ENCODE measurements at places on chromosomes 4 and X. TPM values are rescaled to one million over a fixed set of nuclear protein-coding genes. Genes with fewer than 3 reads are reported as not detected.

GRCh38 chr4:78763763-78764387 lies 12.3 kb upstream of the BMP2K start:
- no peaks in the 10 kb centered on the region for H3K4me1 ChIP-seq
- no peak overlapping the region for H3K27ac ChIP-seq
- DNase-seq: no peak
- H3K4me3 ChIP-seq: no peak overlapping the region
- no peaks in the 10 kb centered on the region for H3K27me3 ChIP-seq

DNA sequence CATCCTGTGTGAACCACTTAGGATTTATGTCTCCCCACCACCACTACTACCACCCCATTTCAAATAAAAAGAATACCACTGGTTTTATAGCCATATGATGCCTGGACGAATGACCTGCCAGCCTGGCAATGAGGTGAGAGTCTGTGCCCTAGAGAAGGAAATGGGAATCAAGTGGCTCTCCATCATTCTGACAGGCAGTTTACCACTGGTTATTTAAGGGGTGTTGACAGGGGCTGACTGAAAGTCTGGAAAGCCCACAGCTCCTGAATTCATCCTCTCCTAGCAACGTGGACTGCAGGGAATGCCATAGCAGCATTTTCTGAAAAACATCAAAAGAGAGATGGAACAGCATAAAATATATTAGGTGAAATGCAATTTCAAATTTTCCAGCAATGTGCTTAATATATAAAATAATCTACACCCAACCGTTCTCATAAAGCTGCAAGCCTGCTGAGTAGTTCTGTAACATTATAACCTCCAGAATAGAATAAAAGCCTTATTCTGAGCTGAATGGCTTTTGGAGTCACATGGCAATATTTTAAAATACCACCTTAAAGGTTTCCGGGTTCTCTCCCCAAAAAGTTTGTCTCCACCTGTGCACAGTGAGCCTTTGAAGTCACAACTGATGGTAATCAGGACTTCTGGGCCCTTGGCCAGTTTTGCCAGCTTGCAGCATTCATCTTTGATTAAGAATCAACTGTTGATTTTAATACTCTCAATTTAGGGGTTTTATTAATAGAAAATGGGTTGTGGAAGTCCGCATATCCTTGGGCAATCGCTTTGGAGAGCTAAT lies 121.5 kb downstream of the DCTD start:
- no peak overlapping the region for H3K27ac ChIP-seq
- DNase-seq: no peak
- no peaks in the 10 kb centered on the region for H3K27me3 ChIP-seq

- peaks cover 3% of the 10 kb centered on the region for H3K27me3 ChIP-seq
- peaks cover 7% of the 10 kb centered on the region for H3K4me1 ChIP-seq
- H3K4me3 ChIP-seq: no peak overlapping the region
- no peak overlapping the region for H3K27ac ChIP-seq
- DNase-seq: no peak
- H3K36me3 ChIP-seq: no peaks in the 10 kb centered on the region
These were observed 1.5 kb downstream of the NMU start for GRCh38 chr4:55634417-55635128.

Gene OPRPN
- not detected for polyA plus RNA-seq

Gene TRPC5OS
- not detected for polyA plus RNA-seq

Gene CTAG1B
- polyA plus RNA-seq: not detected

DNA sequence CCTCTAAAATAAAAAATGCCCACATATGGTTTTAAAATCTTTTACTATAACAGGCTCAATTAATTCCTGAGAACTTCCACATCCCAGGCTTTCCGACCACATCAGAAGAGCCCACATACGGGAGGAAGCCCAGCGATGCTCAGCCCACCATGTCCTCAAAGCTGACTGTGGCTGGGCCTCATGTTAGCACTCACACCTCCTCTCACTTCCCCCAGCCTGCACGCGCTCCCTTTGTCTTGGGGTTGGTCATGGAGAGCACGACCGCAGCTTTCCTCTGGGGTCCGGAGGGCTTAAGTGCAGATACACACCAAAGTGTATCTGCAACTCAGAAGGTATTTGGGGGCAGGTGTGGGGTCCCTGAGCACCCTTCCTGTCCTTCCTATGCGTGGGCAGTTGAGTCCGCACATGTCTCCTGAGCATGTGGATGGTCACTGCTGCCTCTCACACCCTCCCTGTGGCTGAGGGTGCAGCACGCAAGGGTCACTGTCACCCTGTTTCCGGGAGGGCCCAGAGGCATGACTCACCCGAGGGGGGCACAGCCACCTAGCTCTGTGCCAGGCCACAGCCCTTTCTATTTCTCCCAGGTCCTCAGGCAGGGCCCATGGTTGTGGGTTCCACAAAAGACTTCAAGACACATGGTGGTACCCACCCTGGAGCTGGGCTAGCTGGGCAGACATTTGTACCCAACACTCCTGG lies 21.2 kb downstream of the WDR1 start:
- H3K27ac ChIP-seq: peak overlapping the region; percentile 99
- H3K36me3 ChIP-seq: peaks cover 11% of the 10 kb centered on the region
- peaks cover 95% of the 10 kb centered on the region for H3K4me1 ChIP-seq

GRCh38 chrX:96449191-96449590 lies 235.5 kb upstream of the DIAPH2 start:
- H3K27me3 ChIP-seq: peaks cover 8% of the 10 kb centered on the region
- no peak overlapping the region for H3K27ac ChIP-seq
- no peaks in the 10 kb centered on the region for H3K4me1 ChIP-seq
- H3K4me3 ChIP-seq: no peak overlapping the region
- no peak for DNase-seq
- H3K36me3 ChIP-seq: no peaks in the 10 kb centered on the region

DNA sequence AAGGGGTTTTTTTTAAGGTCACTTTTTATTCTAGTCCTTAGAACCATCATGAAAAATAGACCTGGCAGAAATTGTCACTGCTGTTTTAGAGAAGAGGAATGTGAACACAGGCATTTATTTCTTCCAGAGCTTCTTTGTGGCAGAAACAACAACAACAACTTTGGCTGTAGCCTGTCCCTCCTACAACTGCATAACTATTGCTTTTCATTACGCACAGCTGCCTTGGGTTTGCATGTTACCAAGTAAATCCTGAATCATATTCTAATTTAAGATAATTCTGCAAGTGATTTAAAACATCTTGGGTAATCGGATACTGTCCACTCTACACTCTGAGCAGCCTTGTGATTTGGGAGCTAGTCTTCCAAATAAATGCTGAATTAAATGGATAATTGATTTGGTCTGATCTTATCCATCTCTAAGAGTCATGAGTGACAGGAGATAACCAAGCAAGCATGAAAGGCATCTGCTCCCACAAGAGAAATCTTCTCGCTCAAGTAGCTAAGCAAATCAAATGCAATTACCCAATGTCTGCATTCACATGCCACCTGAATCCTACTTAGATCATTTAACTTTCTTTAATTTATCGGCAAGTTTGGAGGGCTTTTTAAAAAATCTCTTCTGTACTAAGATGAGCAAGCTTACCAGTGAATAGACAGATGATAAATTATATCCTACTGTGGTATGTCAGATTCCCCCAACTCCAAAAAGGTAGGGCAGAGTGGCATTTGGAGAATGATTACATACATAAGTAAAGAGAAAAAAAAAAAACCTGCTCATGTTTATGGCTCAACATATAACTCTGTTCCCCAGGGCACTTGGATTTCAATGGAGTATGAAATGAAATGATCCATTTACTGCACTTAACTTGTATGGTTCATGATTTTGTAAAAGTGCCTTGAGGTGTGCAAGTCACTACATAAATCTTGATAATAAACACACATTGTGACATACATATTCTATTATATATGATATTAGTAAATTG lies 73.6 kb downstream of the EGF start:
- DNase-seq: no peak
- H3K27ac ChIP-seq: peak overlapping the region; percentile 86
- H3K36me3 ChIP-seq: no peaks in the 10 kb centered on the region
- H3K4me3 ChIP-seq: no peak overlapping the region
- H3K4me1 ChIP-seq: peaks cover 16% of the 10 kb centered on the region
- H3K27me3 ChIP-seq: no peaks in the 10 kb centered on the region

DNA sequence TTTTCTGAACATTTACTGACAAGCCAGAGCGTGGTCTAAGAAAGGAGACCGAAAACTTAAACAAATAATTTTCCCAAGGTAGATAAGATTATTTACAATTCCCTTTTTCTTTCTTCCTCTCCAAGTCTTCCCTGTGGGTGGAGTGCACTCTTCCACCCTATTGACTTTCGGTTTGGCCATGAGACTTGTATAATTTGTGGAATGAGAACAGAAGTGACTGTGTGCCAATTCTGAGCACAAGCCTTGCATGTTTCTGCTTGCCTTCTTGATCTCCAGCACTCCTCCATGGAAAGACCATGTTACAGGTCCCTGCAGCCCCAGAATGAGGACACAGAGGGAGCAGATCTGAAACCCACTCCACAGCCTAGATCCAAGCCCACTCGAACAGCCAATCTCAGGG lies 150.0 kb upstream of the HPGD start:
- no peak overlapping the region for H3K27ac ChIP-seq
- DNase-seq: no peak
- no peaks in the 10 kb centered on the region for H3K27me3 ChIP-seq
- no peaks in the 10 kb centered on the region for H3K36me3 ChIP-seq
- H3K4me1 ChIP-seq: no peaks in the 10 kb centered on the region

Gene MXRA5
- 0.07 TPM for polyA plus RNA-seq

- H3K4me1 ChIP-seq: no peaks in the 10 kb centered on the region
- H3K4me3 ChIP-seq: no peak overlapping the region
- DNase-seq: no peak
- no peak overlapping the region for H3K27ac ChIP-seq
These were observed 178.2 kb upstream of the ARHGEF9 start for GRCh38 chrX:63963095-63963784.

DNA sequence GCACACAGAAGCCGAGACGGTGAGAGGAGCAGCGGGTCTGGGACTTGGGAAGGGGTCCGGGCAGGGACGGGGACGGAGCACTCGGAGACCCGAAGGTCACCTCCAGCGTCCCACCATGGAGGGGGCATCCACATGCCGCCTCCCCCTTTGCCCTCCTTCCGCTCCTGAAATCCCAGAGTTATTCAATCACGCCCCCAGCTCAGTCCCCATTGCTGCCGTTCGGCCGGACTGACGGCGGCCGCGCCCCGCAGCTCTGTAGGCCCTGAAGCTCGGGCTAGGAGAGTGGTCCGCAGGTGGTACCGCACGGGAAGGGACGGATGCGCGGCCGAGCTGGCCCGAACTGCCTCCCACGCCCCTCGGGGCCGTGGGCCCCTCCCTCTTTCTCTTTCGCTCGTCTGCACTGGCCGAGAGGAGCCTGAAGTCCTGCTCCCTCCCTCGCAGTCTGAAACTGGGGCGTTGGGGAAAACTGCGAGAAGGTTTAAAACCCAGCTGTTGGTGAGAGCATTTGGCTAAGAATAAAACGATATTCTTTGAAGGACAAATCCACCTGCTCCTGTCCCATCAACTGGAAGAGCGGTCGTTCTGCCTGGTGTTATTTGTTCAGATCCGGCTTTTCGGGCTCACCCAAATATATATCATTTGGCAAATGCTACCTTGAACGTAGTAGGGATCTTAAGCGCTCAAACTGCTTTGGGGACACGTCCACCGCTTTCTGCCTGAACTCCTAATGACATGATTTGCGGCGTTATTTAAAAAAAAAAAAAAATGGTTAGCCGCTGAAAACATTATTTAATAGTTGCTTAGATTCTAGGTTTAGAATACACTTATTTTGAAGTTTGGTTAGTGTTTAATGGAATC lies 719 bp downstream of the USO1 start:
- no peaks in the 10 kb centered on the region for H3K36me3 ChIP-seq
- peak overlapping the region; percentile 92 for H3K4me3 ChIP-seq
- peak; percentile 80 for DNase-seq
- H3K4me1 ChIP-seq: peaks cover 45% of the 10 kb centered on the region
- H3K27me3 ChIP-seq: no peaks in the 10 kb centered on the region

GRCh38 chrX:30312858-30313257 lies 3.7 kb upstream of the NR0B1 start:
- H3K36me3 ChIP-seq: no peaks in the 10 kb centered on the region
- no peaks in the 10 kb centered on the region for H3K27me3 ChIP-seq
- DNase-seq: no peak
- H3K4me3 ChIP-seq: no peak overlapping the region
- H3K27ac ChIP-seq: no peak overlapping the region

GRCh38 chrX:130741584-130741983 lies 161.4 kb downstream of the ENOX2 start:
- no peak for DNase-seq
- H3K4me1 ChIP-seq: peaks cover 4% of the 10 kb centered on the region
- no peak overlapping the region for H3K27ac ChIP-seq
- H3K27me3 ChIP-seq: no peaks in the 10 kb centered on the region

Gene FAM184B
- 0.51 TPM for polyA plus RNA-seq

GRCh38 chr4:32876546-32876945 lies 2156.4 kb downstream of the PCDH7 start:
- H3K36me3 ChIP-seq: no peaks in the 10 kb centered on the region
- H3K4me1 ChIP-seq: no peaks in the 10 kb centered on the region
- H3K27me3 ChIP-seq: no peaks in the 10 kb centered on the region
- no peak overlapping the region for H3K27ac ChIP-seq
- DNase-seq: no peak

- DNase-seq: no peak
- H3K4me1 ChIP-seq: no peaks in the 10 kb centered on the region
- H3K27me3 ChIP-seq: no peaks in the 10 kb centered on the region
These were observed 32.0 kb downstream of the CDS1 start for GRCh38 chr4:84614891-84615290.

DNA sequence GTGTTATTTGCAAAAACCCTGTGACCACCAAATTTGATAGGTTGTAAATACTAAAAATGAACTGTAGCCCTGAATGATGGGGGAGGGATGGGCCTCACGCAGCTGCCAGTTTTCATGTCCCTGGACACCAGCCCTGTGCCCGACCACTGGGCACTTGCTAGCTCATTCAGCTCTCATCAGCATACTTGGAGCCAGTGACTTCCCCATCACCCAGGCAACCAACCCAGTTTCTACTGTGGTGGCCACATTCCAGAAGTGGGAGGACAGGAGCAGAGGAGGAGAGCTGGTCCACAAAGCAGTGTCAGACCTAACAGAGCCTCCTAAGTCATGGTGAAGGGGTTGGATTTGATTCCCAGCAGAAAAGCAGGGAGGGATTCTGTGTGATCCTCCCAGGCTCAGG lies 128.2 kb downstream of the CPEB2 start:
- H3K4me3 ChIP-seq: no peak overlapping the region
- H3K4me1 ChIP-seq: no peaks in the 10 kb centered on the region
- no peak overlapping the region for H3K27ac ChIP-seq
- no peaks in the 10 kb centered on the region for H3K27me3 ChIP-seq
- DNase-seq: no peak
- H3K36me3 ChIP-seq: no peaks in the 10 kb centered on the region

DNA sequence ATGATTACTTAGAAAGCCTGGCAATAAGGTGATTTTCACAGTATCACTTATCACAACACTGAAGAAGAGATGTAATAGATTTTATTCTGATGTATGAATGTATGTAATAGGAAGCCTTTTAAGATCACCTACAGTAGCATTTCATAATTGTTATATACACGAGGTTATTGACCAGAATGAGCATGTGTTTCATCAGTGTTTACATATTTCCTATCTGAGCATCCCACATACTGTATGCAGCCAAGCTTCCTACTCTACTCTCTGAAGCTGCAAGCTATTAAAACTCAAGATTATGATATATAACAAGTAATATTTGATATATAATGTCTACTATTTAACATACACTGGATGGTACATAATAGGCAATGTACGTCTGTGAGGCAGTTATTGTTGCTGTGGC lies 190.9 kb upstream of the S100G start:
- no peak overlapping the region for H3K4me3 ChIP-seq
- H3K36me3 ChIP-seq: no peaks in the 10 kb centered on the region
- peaks cover 6% of the 10 kb centered on the region for H3K4me1 ChIP-seq
- no peak overlapping the region for H3K27ac ChIP-seq
- DNase-seq: no peak

- peak overlapping the region; percentile 87 for H3K27ac ChIP-seq
- peaks cover 3% of the 10 kb centered on the region for H3K27me3 ChIP-seq
- DNase-seq: peak; percentile 98
- no peaks in the 10 kb centered on the region for H3K36me3 ChIP-seq
These were observed 405 bp upstream of the PPP1R3F start for GRCh38 chrX:49269010-49269766.

Data from psoas muscle (tissue), 8 donors.